IMR-90 (cell line): ENCODE measurements at places on chromosomes 5 and 9.

- DNase-seq = no peak
Measured at GRCh38 chr5:20368571-20369517, 380.8 kb upstream of the CDH18 start.

DNA sequence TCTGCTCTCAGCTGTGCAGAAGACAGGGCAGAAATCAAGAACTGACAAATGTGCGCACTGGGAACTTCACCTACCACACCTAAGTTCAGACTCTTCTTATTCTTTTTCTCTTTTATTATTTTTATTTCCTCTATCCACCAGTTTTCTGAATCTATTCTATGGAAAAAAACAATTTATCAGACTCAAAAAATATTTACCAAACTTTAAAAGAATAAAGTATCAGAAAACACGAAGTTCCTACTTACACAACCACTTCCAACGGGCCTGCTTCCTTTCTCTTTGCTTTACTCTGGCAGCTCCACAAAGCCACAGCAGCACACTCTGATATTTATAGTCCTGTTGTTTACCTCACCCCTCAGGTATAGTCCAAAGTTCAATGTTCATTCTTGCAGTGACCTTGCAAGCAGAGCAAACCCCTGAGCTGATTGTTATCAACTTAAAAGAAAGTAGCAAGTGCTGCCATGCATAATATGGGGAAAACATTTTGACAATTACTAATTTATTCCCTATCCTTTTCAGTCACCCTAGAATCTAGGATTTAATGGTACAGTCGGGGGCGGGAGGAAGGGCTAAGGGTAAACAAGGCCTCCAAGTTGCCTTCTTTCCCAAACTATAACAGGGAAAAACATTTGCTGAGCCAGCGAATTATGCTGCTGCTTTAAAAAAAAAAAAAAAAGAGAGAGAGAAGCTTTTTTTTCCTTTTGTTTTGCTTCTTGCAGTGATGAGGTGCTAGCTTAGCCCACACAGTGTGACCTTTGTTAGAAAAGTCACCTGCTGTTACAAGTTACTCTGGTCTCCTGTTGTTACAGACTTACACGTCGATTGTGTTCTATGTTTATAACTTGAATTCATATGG lies at the start of gene SELENOP:
Gene SELENOP, minus strand, starts transcription at position 302 of the 856 bp plus-strand sequence. CDS start 3,539 bp downstream, outside the sequence.
- DNase-seq = no peak

DNA sequence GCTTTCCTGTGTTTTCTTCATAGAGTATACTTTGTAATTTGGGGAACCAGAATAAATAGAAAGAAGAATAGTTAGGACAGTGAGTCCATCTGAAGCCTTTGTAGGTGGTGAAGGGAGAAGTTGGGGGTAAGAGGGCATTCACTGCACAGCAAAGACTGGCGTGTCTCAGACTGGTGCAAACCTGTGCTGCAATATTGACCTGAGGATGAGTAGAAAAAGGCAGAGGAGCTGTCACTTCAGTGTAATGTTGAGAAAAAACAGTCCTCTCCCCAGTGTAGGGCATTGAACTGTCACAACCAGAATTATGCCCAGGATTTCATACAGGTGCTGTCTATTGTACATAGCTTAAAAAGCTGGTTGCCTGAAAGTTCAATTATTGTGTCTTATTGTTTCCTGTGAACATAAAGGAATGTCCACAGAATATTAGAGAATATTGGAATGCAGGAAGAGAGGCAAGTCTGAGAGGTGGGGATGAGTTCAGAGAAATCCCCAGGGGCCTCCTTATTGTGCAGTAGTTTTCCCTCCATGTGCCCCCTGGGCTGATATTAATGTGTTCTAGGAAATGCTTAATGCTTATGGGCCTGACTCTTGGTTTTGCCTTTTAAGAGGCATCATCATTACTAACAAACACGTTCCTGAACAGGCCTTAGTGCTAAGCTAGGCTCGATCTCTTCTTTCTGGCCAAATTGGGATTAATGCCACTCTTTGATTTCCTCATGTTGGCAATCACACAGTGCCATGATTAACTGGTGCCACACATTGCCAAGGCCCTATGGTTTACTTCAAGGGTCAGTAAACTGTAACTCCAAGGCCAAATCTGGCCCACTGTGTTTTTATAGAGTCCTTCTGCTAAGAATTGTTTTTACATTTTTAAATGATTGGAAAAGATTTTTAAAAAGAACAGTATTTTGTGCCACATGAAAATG lies 34.0 kb downstream of the DAPK1 start:
- no peak for DNase-seq

GRCh38 chr9:72586388-72587130 lies 65.2 kb downstream of the TMC1 start:
- peak; percentile 90 for DNase-seq
